BJ (cell line): ENCODE measurements at places on chromosomes 1 and 21. TPM values are rescaled to one million over a fixed set of nuclear protein-coding genes. Genes with fewer than 3 reads are reported as not detected.

DNA sequence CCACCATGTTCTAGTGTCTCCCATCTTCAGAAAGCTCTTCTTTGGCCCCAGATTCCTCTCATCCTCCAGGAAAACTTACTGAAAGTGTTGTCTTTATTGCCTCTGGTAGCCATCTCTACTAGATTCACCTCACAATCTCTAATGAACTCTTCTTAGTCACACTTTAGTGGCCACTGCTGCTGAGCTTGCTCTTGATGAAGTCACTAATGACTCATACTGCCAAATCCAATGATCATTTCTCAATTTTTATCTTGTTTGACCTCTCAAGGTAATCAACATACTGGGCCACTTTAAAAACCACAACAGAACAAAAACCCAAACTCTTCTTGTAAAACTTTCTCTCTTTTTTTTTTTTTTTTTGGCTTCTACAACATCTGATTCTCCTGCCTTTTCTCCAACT, 196.4 kb downstream of the LHX8 start:
- DNase-seq = no peak

DNA sequence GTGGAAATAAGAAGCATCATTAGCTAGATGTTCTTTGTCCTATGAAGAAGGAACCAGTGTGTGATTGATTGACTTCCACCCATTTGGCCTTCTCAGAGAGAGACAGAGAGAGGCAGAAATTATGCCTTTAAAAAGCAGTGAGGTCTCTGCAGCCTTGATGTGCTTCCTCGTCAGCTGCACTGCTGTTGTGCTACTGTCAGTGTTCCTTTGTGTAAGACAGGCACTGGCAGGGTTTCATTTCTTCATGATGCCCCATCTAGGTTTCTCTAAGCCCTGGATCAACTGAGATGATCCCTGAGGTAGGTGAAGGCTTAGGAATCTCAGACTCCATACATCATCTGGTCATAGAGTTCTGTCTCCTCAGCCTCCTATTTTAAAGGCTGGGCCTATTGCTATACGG, 34.9 kb downstream of the GPR3 start:
- no peak for DNase-seq

- DNase-seq = no peak
Observed at GRCh38 chr1:172146141-172146850, 274.2 kb upstream of the C1orf105 start.

- DNase-seq = no peak
Observed at GRCh38 chr21:45855248-45855811, 126.2 kb upstream of the COL6A1 start.

GRCh38 chr1:30273021-30273325, 450.4 kb downstream of the MATN1 start:
- DNase-seq = no peak

DNA sequence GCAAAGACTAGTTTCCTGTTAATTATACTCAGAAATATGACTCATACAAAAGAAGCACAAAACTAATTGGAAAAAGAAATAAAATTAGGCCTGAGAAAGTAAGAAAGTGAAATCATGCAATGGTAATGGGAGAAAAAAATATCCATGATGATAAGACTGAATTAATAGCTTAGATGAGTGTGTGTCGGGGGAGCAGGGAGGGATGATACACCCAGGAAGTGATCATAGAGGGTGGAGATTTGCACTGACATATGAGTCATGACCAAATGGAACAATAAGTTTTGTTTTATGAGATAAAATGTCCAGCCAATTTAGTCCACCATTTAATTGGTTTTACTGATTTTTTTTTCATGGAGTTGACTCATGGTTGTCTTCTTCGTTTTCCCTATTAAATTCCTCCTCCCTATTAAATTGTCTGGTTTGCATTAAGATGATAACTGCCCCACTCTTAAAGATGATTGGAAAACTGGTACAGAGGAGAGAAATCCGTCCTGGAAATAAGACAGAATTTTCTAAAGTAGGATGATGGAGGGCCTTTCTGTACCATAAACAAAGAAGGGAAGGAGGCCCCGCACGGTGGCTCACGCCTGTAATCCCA, 111.7 kb upstream of the KCNJ6 start:
- DNase-seq = peak; percentile 76

DNA sequence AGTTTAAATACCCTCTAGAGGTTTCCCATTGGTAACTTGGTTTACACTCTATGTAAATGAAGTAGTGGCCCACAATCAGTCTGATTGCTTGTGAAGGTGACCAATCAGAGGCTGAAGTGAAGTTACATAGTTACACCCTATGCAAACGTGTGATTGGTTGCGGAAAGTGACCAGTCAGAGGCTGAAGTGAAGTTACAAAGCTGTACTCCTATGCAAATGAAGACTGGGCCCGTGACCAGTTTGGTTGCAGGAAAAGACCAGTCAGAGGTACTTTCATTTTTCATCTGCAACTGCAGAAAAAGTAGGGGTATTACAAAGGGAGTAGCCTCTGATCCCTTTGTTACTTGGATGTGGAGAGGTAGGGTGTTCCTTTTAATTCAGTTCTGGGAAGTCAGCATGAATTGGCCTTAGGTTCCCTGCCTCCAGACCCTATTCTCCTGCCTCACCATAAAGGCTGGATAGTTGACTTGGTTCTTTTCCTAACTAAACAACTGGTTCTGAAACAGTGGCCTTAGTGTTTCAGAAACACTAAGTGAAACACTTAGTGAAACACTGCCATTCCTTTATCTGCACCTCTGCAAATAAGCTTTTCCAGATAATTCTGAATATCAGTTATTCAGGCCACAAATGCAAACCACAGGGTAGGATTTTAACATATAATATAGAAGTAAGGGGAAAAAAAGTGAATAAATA, 39.3 kb downstream of the MAGI3 start:
- DNase-seq = no peak

GRCh38 chr1:206030714-206031113, 7.0 kb upstream of the CTSE start:
- DNase-seq = no peak

DNA sequence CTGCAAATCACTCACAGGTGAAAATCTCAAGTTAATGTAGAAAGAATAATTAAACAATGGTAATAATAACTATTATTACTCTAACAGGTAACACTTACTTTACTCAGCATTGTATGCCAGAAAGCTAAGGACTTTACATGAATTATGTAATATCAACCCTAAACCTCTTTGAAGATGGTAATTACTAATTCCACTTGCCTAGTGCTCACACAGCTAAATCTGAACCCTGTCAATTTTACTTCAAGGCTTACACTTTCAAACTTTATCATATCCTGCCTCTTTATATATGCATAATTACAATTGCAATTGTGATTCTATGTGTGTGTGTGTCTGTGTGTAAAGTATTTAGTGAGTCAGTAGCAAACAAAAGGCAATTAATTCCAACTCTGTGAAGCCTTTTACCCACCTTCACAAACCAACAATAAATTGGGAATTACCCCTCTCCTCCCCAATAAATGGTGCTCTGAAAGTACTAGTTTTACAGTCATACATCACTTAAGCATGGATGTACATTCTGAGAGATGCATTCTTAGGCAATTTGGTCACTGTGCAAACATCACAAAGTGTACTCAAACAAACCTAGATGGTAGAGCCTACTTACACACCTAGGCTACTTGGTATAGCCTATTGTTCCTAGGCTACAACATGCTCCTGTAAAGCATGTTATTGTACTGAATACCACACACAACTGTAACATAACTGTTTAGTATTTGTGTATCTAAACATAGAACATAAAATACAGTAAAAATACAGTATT, 5.9 kb downstream of the ZNF644 start:
- DNase-seq = no peak

COL16A1 gene
- 88.3 and 123 TPM in 2 replicates for polyA plus RNA-seq

ANGPTL7 gene
- polyA plus RNA-seq = not detected in 2 replicates

LCE1B gene
- polyA plus RNA-seq = not detected in 2 replicates

OR14C36 gene
- polyA plus RNA-seq = not detected in 2 replicates

SPRR1A gene
- polyA plus RNA-seq = not detected in 2 replicates

CHD5 gene
- 0.01 and 0.04 TPM in 2 replicates for polyA plus RNA-seq
